GM13976 (cell line): ENCODE measurements at places on chromosomes 2 and 18.

- no peak for DNase-seq
Observed at GRCh38 chr2:100878000-100878791, 58.3 kb downstream of the NPAS2 start.

DNA sequence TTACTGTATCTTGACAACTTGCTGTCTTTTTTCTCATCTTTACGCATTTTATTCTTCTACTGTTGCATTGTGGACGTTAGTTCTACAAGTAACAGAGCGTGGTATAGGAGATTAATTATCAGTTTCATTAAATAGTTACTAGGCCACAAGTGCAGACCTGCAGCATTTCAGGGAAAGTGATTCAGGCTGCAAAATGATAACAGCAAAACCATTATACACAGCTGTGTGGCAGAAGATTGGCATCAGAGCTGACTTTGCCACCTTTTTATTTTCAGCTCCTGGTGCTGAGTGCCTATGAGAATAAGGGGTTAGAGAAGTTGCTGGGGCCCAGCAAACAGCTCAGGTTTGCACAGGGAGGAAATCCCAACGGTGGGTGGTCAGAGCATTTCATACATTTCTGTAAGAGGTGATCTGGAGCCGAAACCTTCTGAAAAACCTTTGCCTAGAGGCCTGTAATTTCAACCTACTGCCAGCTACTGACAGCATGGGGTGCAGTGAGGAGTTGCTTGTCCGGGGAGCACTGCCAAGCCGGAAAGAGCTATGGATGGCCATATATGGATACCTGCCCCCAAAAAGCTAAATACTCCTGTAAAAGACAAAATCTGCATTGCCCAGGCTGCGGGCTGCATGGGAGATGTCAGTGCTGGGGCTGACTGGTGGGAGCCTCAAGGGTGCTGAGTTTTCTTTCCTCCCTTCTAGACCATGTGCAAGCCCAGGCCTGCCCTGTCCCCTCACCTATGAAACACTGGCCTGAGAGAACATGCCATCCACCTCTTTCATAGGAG is 2.7 kb upstream of the CCBE1 start:
- DNase-seq: no peak

GRCh38 chr18:23136326-23137096 is 1.2 kb downstream of the CABLES1 start:
- DNase-seq: peak; percentile 71

DNA sequence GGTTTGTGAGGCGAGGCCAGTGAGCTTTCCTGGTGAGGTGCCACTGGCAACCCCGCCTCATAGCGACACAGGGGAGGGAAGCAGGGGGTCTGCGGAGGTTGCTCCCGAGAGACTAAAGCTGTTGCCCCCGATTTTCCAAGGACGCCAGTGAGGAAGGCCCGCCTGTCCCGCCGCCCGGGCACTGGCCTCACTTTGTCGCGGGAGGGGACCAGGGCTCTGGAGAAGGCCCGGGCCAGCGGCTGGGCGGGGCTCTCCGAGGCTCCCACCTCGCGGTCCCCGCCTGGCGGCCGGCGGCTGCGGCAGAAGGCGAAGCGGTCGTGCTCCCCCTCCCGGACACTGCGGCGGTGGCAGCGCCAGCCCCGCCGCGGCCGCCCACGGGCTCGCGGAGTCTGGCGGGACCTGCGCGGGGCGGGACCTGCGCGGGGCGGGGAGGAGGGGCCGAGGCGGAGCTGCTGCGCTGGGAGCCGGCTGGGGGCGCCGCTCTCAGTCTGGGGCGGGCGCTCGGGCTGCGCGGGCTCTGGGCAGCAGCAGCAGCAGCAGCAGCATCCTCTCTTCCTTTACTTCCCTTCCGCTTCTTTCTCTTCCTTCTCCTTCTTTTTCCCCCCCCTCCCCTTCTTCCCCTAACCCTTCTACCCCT is at the start of gene MAP2:
TSS of gene MAP2 (plus strand) at position 486 of the 637 bp plus-strand sequence. CDS start 229,124 bp downstream, outside the sequence.
- peak; percentile 90 for DNase-seq

- no peak for DNase-seq
Observed at GRCh38 chr2:191318729-191319078, 73.5 kb downstream of the MYO1B start.

DNA sequence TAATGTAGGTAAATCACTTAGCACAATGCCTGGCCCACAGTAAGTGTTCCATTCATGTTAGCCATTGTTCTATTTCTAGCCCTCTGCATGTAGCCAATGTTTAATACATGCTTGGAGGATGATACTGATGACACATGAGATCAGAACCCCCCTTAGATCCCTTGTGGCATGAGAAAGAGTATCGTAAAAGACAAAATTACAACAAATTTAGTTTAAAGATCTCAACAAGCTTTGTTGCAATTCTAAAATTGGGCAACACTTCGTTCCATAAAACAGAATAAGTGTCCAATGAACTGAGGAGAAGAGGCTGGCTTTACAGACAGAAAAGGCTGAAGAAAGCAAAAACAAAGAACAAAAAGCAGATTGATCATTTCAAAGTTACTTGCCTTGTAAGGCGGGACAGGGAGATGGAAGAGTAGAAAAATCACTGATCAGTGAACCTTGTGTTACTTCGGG is 148.7 kb upstream of the SLC1A4 start:
- DNase-seq: no peak

- peak; percentile 54 for DNase-seq
Observed at GRCh38 chr2:120174963-120175581, 48.1 kb downstream of the TMEM185B start.

GRCh38 chr2:65397122-65397521 is 35.3 kb downstream of the SPRED2 start:
- DNase-seq: no peak

GRCh38 chr2:64586883-64587481 is 62.9 kb downstream of the AFTPH start:
- DNase-seq: peak; percentile 57

DNA sequence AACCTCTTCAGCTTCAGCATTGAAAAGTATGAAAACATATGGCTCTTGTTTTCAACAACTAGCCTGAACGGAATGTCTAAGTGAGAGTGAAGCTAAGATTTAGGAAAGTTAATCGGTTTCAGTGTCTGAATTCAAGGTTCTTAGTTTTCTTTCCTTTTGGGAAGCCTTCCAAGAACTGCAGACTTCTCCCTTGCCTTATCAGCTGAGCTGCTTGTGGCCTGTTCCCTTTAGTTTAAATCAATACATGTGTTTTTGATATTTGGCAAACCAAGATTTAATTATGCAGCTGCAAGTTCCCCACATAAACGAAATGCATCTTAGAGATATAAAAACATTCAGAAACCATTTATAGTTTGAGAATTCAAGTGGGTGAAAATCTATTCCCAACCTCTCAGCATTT is 274.3 kb upstream of the NRP2 start:
- no peak for DNase-seq

DNA sequence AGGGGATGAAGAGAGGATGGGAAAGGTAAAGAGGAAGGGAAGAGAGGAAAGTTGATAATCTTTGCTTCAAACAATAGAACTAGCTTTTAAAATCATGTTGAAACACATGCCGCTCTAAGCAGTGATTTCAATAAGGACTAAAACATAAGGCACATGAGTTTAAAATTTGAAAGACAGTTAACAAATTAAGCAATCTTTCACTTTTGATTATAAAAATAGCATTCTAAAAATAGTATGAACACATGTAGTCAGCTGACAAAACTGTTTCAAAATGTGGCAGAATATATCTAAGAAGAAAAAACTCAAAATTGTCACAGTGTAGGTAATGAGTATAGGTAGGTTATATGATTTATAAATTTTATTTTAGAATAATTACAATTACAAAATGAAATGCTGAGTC is 25.3 kb downstream of the PSME4 start:
- no peak for DNase-seq

DNA sequence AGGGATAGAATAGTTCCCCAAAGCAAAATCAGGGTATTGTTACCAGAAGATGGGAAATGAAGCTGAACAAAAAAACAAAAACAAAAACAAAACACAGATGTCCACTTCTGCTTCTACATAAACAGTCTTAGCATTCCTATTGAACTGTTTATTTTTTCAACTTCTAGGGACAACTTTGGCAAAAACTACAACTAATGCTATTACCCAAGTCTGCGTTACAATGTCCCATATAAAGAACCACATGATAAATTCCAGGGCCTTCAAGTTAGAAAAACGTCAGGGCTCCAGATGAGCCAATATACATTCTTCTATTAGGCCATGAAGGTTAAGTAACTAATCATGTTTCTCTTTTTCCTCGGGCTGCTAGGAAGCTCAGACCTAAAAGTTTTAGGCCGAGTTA is 16.9 kb downstream of the PID1 start:
- DNase-seq: no peak

- peak; percentile 1 for DNase-seq
Observed at GRCh38 chr18:66495844-66496243, 108.0 kb downstream of the CDH19 start.

GRCh38 chr2:119255760-119256581 is 32.3 kb downstream of the STEAP3 start:
- no peak for DNase-seq

- DNase-seq: no peak
Observed at GRCh38 chr2:55000341-55000740, 49.9 kb downstream of the RTN4 start.

DNA sequence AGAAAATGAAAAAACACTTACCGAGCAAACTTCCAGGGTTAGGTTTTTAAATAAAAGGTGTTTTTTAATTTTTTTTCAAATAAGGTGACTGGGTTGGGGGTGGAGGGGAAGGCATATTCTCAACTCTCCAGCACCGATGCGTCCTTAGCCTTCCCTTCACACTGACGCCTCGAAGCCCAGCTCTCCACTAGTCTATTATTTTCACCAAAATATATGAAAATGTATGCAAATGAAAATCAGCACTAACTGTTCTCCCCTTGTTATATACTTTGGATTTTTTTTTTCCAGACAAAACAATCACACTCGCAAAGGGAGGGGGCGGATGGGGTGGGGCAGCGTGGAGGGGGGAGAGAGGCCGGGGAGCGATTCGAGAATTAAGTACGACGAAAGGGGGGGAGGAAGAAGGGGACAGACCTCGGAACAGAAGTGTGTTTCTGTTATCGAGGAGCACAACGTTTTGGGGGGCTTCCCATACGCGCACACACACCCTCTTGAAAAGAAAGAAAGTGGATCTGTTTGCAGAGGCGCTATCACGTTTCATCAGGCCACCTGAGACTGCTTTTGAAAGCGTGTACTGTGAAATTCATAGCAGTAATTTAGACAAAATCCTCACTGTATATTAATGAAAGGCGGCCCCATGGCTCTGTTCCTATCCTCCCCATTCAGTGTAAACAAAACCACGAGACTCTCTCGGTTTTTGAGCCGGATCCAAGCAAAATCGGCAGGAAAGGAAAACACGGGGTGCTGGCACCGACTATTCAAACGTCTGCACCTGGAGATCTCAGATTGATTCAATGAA is 2.4 kb upstream of the POU3F3 start:
- no peak for DNase-seq

- no peak for DNase-seq
Observed at GRCh38 chr2:12168791-12169388, 422.5 kb downstream of the LPIN1 start.

DNA sequence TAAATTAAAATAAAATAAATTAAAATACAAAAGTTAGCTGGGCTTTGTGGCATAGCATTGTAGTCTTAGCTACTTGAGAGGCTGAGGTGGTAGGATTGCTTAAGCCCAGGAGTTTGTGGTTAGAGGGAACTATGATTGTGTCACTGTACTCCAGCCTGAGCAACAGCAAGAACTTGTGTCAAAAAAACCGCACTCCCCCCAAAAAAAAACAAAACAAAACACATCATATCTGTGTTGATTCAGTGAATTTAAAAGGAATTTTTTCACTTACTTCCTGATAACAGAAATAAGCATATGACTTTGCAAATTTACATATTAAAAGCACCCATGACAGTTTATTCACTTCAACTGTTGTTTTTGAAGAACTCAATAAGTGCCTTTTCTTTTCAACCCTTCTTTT is 68.1 kb upstream of the PELI1 start:
- no peak for DNase-seq

GRCh38 chr2:55618025-55618274 is 528 bp upstream of the PPP4R3B start:
- no peak for DNase-seq
